ELF-1 (cell line): ENCODE measurements at places on chromosomes 5 and 9.

GRCh38 chr5:32108167-32108566 is 66.0 kb downstream of the GOLPH3 start:
- no peak for DNase-seq

DNA sequence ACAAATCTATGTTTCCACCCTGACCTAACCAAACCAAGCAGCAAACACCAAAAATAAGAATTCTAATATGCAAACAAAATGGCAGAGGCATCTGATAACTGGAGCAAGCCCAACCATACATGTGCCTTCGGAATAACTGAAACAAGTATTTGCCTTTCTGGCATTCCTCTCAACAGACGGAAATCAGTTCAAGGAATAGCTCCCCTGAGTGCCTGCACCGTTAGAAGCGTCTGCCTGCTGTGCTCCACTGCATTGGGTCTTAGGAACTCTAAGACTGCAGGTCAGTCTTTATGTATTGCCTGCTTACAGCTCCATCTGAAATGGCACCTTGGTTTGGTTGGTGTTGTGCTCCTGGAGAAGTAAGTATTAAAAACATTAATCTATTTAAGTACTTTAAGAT is 98.5 kb downstream of the MRPS27 start:
- DNase-seq, result no peak

DNA sequence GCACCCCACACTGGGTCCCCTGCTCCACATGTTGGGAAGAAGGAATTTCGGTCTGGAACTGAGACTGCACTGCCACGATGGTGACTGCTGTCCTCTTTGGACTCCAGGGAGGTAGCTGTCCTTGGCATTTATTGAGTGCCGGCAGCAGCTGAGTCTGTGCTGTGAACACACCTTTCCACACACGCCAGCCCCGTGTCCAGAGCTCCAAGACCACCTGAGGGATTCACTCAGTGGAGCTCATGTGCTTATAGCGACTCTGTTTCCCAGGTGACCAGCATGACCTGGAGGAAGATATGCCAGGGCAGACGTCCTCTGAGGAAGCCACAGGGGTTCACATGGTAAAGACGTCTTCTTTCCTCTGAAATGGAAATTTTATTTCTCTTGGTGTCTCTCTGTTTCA is 33.2 kb upstream of the FLT4 start:
- no peak for DNase-seq

DNA sequence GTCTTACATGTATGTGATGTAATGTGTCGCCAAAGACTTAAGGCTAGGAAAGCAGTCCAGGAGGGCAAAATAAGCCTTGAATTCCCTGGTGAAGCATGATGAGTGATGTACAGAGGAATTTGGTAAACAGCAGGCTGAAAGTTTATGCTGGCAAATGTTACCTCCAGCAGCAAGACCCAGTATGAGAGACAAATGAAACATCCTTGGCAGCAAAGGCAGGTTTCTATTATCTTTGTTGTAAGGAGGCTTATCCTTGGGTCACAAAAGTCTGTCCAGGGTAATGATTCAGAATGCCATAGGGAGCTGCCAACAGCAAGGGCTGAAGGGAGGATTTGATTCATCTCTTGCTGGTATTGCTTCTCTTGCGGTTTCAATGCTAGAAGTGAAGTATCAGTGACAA is 75.9 kb upstream of the HTR4 start:
- no peak for DNase-seq

DNA sequence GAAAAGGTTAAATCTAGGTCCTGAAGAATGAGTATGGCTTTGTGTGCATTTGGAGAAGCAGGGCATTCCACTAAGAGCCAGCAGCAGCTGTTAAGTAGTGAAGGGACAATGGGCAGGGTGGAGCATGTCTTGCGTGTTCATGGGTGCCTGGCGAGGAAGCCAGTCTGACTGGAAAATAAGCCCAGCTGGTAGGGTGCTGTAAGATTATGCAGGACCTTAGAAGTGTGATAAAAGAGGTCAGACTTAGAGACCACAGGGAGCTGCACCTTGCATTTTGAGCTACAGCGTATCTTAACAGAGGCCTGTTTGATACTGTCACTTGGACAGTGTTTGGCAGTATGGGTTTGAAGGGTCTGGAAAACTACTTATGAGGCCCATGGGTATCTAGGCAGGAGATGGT is 131.7 kb upstream of the ELL2 start:
- DNase-seq, result no peak

- no peak for DNase-seq
Measured at GRCh38 chr9:30676651-30677050, 1707.8 kb upstream of the ACO1 start.

DNA sequence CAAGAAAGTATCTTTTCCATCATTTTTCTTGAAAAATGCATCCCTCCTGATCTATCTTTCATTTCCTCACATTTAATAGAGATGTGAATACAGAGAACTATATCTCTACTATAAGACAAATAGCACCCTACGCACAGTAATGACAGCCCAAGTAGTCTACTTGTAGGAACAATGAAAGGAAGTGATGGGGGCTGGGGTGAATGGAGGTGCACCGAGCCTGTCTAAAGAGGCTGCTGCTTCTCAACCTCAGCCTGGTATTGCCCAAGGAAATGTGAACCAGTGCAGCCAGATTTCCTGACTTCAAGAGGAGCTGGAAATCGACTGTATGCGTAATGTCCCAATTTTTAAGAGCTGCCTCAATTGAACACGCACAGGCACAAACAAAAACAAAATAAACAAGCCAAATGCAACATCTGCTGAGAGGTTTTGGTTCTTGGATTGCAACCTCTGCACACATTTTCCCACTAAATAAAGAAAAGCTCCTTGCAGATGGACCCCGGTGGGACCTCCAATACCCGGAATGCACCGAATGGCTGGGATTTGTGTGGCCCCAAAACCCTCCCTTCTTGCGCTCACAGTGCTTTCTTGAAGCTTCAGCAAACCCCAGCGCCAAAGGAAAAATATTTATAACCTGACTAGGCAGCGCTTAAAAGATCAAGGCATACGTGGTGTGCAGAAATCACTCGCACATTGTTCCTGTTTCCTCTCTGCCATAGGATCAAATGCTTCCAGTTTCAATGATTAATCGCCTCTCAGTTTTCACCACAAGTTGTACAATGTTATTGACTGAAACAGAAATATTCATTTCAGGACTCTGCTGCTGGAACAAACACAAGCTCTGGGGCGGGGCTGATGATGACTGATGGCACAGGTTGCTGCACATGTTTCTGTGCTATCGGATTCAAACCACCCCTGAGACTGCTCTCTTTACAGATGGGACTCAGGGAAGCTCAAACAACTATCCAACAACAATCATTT is 68.3 kb downstream of the KCNIP1 start:
- no peak for DNase-seq

- DNase-seq, result no peak
Measured at GRCh38 chr5:55345327-55345726, 37.5 kb downstream of the MTREX start.

DNA sequence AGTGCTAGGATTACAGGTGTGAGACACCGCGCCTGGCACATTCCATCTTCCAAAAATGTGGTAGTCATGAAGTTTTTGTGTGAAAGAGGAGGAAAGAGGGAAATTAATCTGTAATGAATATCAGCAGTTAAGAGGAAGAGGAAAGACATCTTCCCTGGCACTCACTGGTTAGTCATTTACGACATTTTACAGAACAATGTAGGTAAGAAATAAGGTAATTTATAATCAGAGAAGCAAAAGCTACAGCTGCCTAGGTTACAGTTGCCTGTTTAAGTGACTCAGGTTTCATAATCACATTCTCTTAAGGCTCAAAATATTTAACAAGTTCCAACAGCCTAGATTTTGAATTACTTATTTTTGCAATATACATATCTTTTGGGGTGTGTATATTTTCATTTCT is 26.9 kb downstream of the CNOT6 start:
- no peak for DNase-seq

DNA sequence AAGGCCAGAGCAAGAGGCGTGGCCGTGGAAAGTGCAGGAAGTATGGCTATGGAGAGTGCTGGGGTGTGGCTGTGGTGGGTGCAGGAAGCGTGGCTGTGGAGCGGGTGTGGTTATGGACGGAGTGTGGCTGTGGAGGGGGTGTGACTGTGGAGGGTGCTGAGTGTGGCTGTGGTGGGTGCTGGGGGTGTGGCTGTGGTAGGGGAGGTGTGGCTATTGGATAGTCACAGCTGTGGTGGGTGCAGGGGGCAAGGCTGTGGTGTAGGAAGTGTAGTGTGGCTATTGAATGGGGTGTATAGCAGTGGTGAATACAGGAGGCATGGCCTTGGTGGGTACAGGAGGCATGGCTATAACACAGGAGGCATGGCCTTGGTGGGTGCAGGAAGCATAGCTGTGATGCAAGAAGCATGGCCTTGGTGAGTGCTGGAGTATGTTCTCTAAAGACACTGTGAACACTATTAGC is 40.8 kb upstream of the SPATA31C2 start:
- DNase-seq, result no peak

- DNase-seq, result peak; percentile 57
Measured at GRCh38 chr5:136053336-136054141, 24.8 kb downstream of the TGFBI start.

- no peak for DNase-seq
Measured at GRCh38 chr5:164637931-164638521, 1132.6 kb downstream of the MAT2B start.

GRCh38 chr9:71916834-71917534 is 5.5 kb downstream of the C9orf85 start:
- DNase-seq, result no peak

DNA sequence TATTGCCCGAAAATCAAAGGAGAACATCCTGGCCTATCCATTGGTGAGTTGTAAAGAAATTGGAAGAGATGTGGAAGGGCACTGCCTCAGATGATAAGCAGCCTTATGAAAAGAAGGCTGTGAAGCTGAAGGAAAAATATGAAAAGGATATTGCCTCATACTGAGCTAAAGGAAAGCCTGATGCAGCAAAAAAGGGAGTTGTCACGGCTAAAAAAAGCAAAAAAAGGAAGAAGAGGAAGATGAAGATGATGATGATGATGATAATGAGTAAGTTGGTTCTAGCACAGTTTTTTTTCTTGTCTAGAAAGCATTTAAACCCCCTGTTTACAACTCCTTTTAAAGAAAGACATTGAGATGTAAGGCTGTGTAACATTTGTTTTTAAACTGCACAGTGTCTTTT is 59.8 kb upstream of the ZBED3 start:
- DNase-seq, result no peak

DNA sequence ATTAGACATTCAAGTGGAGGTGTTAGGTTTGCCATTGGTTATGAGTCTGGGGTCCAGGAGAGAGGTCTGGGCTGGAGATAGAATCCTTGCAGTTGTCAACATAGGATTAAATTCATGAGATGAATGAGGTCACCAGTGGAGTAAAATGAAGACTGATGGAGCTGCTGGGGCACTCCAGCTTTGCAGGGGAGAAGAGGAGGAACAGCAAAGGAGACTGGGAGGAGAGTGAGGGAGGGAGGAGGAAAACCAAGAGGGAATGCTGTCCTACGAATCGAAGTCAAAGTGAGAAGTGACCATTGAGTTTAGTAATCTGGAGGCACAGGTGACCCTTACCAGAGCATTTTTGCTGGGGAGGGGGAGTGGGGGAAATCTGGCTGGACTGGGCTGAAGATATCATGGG is 178.2 kb upstream of the NR3C1 start:
- DNase-seq, result no peak

- peak; percentile 31 for DNase-seq
Measured at GRCh38 chr9:72592502-72593403, 71.3 kb downstream of the TMC1 start.

- peak; percentile 33 for DNase-seq
Measured at GRCh38 chr9:73441890-73442818, 290.5 kb downstream of the ANXA1 start.

DNA sequence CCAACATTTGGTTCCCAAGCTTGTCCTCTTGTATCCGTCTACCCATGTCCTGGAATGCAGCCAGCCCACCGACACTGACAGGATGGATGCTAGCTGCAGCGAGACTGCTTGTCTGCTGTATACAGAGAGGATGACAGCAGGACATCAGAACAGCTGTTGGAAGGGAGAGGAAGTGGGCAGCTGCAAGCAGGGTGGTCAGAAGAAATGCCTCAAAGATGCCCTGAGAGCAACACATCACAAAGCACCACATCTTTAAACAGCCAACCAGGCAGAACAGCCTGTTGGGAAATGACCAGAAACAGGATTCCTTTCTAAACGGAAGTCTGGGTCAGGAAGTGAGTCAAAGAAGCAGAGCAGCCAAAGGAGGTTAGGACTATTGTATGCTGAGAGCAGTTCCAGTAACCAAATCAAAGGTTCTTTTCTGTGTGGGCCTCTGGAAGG is 219.1 kb downstream of the NDUFS4 start:
- DNase-seq, result peak; percentile 16

GRCh38 chr9:9170439-9171134 is 1371.0 kb upstream of the DMAC1 start:
- no peak for DNase-seq

DNA sequence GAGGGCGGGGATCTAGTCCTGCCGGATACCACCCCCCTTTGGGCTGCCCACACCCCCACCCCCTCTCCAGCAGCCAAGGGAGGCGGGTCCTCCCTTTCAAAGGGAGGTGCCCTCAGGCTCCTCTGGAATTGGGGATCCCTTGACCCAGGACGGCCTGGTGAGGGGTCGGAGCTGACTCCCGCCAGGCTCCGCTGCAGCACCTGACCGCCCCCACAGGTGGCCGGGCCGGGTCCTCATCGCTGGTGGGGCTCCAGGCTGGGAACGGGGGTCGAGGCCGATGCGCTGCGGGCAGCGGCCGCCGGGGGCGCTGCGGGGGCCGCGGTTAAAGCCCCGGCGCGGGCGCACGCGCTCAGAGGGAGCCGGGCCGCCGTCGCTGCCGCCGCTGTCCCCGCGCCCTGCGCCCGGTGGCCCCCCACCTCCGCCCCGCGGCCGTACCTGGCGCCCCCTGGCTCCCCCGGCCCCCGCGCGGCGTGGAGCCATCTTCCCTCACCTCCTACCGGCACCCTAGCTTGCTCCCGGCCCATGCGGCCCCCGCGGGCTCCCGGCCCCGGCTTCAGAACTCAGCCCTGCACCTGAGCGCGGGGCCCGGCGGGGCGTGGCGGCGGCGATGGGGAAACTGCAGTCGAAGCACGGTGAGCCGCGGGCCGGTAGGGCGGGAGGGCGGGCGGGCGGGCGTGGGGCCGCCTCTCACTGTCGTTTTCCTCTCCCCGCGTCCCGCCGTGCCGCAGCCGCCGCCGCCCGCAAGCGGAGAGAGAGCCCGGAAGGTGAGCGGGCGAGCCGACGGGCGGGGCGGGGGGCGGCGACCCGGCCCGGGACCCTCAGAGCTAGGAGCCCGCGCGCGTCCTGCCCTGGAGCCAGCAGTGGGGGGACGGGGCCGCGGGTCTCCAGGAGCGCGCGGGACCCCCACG is at the start of gene NKD2:
Gene NKD2, plus strand, starts transcription at position 352 of the 908 bp plus-strand sequence. Its CDS starts 256 bp downstream, at position 608.
- DNase-seq, result peak; percentile 48

- no peak for DNase-seq
Measured at GRCh38 chr5:6868171-6868570, 154.9 kb downstream of the TENT4A start.

- DNase-seq, result no peak
Measured at GRCh38 chr9:2209400-2209799, 194.3 kb downstream of the SMARCA2 start.

- no peak for DNase-seq
Measured at GRCh38 chr9:71607461-71607881, 160.8 kb downstream of the CEMIP2 start.

DNA sequence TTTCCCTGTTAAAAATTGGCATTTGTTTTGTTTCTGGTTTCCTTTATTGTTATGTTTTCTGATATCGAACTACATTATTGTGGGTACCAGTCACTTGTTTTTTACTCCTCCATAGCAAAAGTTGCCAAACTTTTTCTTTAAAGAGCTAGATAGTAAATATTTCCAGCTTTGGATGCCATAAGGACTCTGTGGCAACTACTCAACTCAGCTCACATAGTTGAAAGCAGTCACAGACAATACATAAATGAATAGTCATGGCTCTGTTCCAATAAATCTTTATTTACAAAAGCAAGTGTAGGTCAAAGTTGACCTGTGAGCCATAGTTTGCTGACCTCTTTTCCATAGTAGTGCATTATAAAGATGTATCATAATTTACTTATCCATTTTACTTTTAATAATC is 305.0 kb downstream of the RASEF start:
- DNase-seq, result no peak
